ENCODE measurements at places on chromosomes 12 and 14.

DNA sequence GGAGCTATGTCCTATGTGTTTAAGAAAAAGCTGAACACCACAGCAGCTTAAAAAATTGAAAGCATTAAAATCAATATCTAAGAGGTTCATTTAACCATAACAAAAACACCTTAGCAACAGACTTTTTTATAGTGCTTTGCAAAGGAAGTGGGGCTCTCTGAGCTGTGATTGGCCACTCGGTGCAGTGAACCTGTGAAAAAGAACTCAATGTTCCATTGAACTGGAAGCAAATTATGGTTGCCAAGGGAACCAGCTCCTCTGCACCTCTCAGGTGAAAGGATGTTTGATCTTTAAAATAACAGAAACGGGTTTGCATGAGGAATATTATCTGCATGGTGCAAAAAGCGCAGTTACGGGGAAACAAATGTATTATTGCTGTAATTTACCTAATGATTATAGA, 149.4 kb downstream of the SNAPC1 start:
- no peak for DNase-seq

- DNase-seq, result no peak
Measured at GRCh38 chr12:58169826-58170225, 228.5 kb downstream of the ATP23 start.

DNA sequence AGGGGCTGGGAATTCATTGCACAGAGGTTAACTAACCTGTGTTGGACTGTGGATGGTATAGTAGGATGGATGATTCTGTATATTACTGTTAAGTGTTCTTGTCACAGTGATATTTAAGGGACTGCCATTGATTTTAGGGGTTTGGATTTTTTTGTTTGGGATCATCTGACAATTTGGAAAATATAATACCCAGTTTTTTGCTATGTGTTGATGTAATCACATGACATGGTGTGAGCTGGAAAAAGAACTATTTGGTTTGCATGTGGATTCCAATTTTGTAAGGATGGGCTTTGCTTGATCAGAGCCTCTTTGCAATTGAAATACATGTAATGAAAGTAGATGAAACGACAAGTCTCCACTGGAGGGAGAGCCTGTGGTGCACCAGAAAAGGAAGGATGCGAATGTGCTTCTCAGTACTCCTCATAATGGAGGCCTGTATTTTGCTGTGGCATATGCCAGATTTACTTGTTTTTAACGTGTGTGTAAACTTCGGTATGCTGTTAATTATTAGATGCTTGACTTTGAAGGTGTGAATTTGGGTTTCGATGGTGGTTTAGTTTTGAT, 2.7 kb downstream of the DYRK2 start:
- no peak for DNase-seq

- DNase-seq, result peak; percentile 84
Measured at GRCh38 chr14:23115039-23115731, 3.9 kb downstream of the CEBPE start.

DNA sequence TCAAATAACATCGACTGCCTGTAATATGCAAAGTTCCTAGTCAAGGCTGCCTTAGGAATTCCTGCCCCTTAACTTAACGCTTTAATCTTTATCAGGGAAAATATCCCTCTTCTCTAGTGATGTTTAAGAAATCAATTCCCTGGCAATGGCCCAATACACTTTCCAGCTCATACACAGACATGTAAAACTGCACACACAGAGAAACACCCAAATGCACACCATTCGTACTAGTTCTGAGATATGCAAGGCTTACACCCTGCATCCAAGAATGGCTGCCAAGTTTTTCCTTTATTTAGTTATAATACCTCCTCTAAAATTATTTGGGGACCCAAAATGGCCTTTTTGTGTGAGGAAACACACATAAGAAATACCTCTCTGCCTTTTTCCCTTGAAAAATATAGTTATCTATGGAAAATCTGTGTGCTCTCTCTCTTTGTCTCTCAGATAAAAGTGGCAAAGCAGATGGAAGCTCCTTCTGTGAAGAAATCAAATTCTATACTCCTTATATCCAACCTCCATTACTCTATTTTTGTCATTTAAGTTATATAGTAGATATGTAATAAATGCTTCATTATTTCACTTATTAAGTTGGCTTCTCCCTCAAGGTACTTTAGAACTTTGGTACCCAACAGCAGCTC, 120.0 kb upstream of the MDM1 start:
- no peak for DNase-seq

GRCh38 chr12:67797185-67797741, 148.7 kb downstream of the DYRK2 start:
- no peak for DNase-seq

GRCh38 chr14:97219431-97220017, 422.3 kb downstream of the VRK1 start:
- DNase-seq, result peak; percentile 67

GRCh38 chr14:95697764-95698163, 11.5 kb downstream of the TCL1B start:
- no peak for DNase-seq

GRCh38 chr12:94730847-94731246, 80.5 kb upstream of the TMCC3 start:
- DNase-seq, result no peak

DNA sequence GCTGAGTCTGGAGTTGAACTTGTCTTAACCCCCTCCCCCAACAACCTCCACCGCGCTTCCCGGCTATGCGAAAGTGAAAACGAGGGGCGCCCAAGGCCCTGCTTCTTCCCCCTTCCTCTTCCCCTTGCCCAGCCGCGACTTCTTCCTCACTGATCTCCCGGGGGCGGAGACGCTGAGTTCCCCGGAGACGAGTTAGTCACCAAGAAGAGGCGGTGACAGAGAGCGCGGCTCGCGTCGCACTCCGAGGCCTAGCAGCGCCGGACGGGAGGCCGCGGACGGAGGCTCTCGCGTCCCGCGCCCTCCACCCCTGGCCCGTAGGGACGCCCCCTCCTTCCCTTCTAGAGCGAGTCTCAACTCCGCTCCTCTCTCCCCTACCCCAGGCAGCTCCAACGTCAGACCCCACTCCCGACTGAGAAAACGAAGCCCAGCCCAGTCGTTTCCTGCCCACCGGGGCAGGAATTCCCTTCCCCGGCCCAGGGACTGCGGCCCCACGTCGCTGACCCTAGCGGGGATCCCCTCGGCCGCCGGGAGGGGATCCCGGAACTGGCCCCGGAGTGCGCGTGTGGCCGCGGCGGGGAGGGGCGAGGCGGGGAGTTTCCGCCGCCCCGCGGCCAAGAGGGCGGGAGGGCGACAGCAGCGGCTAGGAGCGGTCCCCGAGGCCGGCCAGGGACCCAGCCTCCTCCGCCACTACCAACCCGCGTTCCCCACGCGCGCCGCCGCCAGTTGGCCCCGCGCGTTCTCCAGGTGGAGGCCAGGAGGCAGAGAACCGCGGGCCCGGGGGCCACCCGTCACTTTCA, 1.4 kb downstream of the BAZ1A start:
- DNase-seq, result peak; percentile 95

DNA sequence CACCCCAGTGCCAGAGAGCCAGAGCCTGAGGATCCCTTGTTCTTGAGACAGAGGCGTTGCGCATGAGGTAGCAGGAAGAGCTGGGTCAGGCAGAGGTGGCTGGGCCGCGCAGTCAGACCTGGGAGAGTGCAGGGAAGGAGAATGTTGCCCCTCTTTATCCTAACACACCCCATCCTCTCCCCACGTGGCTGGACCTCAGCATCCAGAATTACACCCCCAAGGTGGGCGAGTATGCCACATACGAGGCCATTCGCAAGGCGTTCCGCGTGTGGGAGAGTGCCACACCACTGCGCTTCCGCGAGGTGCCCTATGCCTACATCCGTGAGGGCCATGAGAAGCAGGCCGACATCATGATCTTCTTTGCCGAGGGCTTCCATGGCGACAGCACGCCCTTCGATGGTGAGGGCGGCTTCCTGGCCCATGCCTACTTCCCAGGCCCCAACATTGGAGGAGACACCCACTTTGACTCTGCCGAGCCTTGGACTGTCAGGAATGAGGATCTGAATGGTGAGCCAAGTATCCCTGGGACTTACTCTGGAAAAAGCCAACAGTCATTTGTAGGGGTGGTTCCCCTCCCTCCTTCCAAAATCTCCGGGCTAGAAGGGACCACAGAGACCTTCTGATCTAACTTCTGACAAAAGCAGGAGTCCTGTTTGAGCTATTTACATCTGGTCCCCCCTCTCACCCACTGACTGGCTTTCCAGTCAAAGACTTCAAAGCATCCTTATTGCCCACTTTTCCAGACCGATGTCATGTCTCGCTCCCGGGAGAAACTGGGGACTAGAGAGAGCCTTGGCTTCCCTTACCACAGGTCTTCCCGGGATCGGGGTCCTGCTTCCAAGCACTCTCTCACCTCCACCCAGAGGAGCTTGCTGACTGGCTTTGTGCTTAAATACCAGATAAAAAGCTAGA, 6.1 kb downstream of the MMP14 start:
- no peak for DNase-seq

- no peak for DNase-seq
Measured at GRCh38 chr12:21676776-21677175, 19.1 kb upstream of the LDHB start.

GRCh38 chr12:115044073-115044472, 360.1 kb upstream of the TBX3 start:
- no peak for DNase-seq

DNA sequence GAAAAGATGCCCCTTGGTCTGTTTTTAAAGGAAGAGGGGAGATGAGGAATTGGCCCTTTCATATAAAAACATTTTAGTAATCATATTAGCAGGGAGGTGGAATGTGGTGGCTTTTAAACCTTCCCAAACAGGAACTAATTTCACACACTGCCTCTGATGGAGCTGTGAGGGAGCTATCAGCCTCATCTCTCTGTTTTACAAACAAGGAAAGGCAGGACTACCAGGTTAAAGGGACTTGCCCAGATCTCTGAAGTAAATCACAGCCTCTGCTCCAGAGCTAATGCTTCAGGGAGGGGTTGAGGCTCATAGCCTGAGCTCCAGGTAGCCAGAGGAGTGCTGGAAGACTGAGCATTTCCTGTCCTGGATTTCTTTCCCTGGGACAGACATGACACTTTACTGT, 1.1 kb upstream of the BMP4 start:
- DNase-seq, result no peak

DNA sequence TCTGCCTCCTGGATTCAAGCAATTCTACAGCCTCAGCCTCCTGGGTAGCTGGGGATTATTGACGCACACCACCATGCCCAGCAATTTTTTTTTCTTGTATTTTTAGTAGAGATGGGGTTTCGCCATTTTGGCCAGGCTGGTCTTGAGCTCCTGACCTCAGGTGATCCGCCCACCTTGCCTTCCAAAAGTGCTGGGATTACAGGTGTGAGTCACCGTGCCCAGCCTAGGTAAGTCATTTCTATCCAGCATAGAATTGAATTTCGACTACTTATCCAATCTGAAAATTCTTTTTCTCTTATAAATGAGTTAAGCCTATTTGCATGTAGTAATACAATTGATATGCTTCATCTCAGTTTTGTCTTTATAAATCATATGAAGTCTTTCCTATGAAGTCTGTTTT, 12.9 kb upstream of the NOPCHAP1 start:
- DNase-seq, result no peak

GRCh38 chr12:56029666-56030293, 8.9 kb downstream of the IKZF4 start:
- peak; percentile 39 for DNase-seq

GRCh38 chr12:71169286-71169685, 11.5 kb upstream of the TSPAN8 start:
- DNase-seq, result no peak

- peak; percentile 16 for DNase-seq
Measured at GRCh38 chr12:7101694-7102131, 7.3 kb downstream of the C1RL start.

GRCh38 chr14:103576371-103577024, 13.7 kb downstream of the COA8 start:
- DNase-seq, result no peak

DNA sequence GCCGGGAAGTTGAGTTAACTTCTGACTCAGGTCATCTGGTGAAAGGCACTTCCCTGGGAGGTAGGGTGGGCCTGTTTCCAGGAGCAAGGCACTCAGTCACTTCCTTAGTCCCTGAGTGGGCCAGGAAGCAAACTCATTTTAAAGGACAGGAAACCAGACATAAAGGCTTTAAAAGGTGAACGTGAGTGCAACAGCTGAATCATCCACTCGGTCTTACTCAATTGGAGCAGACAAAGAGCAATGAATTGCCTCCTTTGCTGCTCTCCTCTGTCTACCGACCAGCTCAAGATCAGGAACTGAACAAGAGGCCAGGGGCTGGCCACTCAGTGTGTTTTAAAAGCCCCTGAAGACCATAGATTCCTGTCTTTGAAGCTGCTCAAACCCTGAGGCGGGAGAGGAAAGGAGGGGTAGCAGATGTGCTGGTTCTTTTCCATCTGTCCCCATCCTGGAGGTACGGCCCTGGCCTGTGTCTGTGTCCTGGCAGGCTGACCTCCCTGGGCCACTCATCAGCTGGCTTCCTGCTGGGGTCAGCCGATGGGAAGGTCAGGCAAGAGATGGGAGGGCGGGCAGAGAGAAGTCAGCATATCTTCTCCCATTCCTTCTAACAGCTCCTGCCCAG, 148.9 kb downstream of the PPM1H start:
- peak; percentile 77 for DNase-seq

- peak; percentile 87 for DNase-seq
Measured at GRCh38 chr12:52005903-52006703, 643 bp upstream of the TAMALIN start.

DNA sequence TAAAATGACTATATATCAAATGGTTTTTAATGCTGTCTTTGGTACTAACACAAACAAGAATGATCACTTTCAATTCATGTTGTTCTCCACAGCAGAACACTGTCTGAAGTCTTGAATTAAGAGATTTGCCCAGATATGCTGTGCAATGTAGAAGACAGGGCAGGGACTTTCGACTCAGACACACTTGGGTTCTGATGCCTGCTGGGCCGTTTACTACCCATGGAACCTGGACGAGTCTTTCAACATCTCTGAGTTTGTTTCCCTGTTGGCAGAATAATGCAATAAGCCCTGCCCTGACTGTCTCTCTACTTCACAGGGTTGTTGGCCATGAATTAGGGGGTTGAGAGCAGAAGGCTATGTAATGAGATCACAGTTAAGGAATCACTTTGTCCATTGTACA, 162.6 kb upstream of the TMPO start:
- DNase-seq, result no peak

DNA sequence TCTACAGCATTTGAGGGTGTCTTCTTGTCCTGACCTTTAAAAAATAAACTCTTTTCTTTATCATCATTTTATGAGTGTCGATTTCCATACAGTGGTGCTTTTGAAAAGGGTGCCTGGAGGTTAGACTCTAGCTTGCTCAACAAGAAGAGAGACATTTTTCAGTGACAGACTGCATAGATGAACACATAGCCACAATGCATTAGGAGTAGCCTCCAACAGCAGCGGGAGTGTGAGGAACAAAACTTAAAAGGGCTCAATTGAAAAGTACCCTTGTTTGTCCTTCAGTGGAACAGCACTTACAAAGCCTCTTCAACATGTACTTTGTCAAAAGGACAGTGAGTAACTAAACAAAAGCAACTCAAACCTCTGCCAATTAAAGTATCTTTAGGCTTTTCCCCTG, 119.3 kb downstream of the SOX5 start:
- DNase-seq, result no peak

GRCh38 chr12:131135311-131135785, 181.6 kb downstream of the ADGRD1 start:
- DNase-seq, result no peak

DNA sequence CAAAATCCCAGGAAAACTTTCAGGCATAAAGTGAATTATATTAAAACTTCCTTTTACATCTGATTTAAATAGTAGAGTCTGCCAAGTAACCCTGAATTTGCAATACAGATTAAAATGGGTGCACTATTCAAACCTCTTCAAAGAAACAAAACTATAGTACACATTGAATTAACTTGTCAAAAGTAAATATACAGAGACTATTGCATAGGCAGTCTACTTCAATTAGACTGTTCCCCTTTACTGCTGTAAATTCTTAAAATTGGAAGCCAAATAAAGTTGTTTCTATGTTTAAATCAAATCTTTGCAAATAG, 7.1 kb downstream of the KRAS start:
- no peak for DNase-seq

Data from upper lobe of left lung (tissue), 6 donors.